Bone marrow (tissue), 2 donors: ENCODE measurements at places on chromosomes 5 and 9.

- no peak for DNase-seq
Measured at GRCh38 chr5:141958113-141958512, at the start of gene PCDH12. Gene PCDH12 (minus strand): TSS chr5:141958202. CDS start chr5:141957851, 351 bp downstream.

DNA sequence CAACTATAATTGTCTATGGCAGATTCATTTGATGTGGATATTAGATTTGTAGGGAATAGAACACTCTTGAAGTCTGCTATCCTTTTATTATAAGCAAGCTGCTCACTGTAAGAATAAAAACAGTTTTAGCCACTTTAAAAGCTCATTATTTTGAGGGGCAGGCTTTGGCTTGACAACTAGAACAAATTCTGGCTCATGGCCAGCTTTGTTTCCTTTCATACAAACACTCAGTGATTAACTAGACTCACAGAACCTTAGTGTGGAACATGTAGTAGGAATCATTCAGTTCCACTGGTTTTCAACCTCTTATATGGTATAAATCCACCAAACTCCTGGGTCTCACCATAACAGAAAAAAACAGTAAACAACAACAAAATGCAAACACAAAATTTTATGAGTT, 27.4 kb upstream of the CEP120 start:
- DNase-seq: no peak

DNA sequence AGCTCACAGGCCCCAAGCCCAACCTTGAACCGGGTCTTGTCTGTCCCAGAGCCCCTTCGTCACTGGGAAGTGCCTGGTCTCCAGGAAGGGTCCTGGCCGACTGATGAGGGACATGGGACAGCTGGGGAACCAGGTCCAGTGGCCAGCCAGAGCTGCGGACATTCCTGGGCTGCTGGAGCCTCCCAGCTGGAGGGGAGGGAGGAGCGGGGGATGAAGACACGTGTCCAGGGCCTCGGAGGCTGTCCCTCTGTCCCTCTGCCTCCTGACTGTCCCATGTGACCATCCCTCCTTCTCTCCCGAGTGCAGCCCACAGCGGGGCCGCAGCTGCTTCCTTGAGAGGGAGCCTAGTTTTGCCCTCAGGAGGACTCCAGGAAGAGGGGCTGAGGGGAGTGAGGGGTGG, 41.7 kb upstream of the UBAC1 start:
- no peak for DNase-seq

GRCh38 chr5:131795879-131796792, 681 bp downstream of the FNIP1 start:
- peak; percentile 62 for DNase-seq

DNA sequence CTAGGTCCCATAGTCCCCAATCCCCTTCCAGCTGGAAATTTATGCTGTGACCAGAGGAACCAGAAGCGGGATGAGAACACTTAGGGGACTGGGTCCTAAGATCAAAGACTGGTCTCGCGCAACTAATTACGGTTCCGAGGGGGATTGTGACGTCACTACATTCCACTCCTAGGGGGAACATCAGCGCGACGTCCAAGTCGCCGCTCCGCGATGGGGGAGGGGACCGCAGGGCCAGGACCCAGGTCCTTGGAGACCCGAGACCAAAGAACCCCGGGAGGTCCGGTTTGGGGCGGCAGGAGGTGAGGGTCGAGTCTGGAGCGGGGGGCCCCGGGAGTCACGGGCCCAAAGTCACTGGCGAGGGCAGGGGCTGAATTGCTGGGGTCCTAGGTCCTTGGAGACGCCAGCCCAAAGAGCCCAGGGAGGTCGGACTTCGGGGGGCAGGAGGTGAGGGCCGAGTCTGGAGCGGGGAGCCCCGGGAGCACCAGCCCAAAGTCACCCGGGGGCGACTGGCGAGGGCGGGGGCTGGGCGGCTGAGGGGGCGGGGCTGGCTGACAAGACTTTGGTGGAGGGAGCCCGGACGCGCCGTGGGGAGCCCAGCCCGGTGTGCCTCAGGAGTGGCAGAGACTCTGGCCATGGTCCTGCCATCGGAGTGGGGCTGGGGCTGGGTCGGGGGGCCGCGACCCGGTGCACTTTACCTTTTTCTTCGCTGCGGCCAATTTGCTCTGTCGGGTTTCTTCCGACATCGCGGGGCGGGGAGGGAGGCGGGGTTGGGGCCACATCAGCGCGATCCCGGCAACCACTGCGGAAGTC, at the start of gene GOLGA2:
GOLGA2 (minus strand) TSS at position 810 of the 810 bp plus-strand sequence; CDS start at position 779, 31 bp downstream.
- DNase-seq: no peak

- DNase-seq: no peak
Measured at GRCh38 chr5:88813805-88814575, 69.0 kb downstream of the MEF2C start.

DNA sequence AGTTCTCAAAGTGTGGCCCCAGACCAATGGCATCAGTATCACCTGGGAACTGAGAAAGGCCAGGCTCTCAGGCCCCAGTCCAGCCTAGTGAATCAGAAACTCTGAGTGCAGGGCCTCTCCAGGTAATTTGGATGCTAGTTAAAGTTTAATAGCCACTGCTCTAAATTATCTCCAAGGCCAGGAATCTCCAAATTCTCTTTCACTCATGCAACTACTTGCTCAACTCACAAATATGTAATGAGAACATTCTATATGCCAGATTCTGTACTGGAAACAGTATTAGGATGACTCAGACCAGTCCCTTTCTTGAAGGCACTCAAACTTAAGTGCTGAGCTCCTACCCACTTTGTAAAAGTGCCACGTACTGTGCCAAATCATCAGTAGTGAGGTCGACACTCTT, 84.6 kb downstream of the PAPPA start:
- no peak for DNase-seq

DNA sequence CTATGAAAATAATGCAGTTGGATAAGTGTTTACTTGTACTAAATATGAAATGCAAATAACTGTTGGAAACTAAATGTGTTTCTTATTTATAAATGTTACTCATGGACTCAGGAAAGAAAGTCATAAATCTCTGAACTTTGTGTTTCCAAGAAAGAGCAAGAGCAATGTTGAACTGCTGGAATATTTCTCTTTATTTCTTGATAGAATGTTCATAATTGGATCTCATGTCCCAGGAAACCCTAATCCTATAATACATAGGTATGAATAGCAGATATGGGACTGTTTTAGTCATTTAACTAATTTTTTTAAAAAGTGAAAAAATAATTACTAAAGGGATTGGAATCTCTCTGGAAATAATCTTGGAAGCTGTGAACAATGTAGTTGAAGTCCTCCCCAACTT, 245.0 kb upstream of the ACTBL2 start:
- no peak for DNase-seq

- no peak for DNase-seq
Measured at GRCh38 chr9:82621447-82621846, 441.5 kb downstream of the RASEF start.

DNA sequence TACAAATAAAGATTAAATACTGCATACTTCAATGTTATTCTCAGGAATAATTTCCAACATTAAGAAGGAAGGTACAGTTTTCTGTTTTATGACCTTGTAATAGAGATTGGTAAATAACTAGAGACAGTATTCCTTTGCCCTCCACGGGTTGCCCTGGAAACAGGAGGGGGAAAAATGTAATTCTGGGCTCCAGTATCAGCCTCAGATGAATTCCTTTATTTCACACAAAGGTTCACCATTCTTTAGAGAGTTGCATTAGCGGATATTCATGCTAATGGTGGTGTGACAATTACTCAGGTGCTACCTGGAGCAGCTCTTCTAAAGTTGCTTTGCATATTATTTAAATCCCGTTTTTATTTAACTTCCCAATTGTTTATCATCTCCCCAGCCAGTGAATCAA, 42.6 kb downstream of the CETN3 start:
- no peak for DNase-seq

DNA sequence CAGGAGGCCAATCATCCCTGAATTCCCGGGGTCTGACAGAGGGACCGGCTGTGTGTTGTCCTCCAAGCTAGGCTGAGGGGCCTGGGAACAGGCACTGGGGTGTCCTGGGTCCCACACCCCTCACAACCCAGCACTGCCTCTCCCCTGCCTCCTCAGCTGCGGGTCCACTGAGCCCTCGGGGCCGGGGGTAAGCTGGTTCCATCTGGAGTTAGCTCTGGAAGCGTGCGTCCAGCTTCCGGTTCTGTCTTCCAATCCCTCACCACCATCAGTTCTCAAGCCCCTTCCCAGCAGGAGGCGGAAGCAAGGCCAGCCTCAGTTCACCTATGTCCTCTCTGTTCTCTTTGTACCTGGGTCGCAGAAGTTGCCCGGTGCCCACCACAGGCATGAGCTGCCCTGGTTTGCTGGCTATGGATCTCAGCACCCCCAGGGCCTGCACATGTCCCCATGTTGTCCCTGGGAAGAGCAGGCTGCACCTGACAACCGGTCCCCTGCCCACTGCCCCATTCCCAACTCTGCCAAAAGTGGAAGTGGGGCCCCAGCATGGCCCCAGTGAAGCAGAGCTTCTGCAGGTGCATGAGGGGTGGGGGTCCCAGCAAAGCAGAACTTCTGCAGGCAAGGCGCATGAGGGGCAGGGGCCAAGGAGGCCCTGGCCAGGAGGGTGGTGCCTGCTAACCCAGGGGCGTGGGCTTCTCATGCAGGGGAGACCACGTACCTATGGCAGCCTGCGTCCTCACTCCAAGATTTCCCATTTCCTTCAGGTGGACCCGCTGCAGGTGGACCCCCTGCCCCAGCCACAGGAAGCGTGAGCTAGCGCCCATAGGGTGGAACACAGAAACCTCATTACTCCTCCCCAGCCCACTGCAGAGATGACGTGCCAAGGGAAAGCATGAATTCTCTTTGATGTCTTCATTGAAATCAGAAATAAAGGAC, 111.9 kb downstream of the ZNF354C start:
- DNase-seq: no peak

DNA sequence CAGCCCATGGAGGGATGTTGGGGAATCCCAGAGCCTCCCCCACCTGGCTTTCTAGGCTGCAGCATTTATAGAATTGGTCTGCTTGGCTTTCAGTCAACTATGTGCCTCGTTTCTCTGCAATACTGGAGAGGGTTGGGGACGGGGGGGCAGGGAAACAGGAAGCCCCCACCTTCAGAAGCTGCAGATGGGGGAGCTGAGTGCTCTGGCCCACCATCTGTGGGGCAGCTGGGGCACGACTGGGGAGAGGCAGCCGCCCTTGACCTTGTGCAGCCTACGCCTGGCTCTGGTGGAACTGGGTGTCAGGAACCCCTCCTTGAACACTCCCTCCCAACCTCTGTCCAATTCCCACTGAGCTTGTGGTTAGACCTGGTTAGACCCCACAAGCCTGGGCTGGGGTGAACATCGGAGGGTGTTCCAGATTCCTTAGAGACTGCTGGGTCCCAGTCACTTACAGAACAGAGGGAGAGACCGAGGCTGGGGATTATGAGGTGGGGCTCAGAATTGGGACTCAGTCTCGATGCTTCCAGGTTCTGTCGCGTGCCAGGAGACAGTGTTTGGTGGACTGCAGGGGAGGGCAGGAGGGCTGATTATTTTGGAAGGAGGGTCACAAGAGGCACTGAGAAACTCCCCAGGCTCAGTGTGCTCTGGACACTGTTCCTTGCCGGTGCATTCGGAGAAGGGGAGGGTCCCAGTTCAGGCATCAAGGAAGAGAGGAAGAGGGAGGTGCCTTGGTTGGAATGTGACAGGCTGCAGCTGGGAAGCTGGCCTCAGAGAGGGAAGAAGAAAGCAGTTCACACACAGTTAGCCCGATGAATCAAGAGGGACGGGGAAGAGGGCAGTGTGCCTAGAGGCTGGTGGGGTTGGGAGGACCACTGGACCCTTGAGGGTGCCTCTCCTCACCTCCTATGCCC, 25.6 kb downstream of the COL27A1 start:
- DNase-seq: no peak

DNA sequence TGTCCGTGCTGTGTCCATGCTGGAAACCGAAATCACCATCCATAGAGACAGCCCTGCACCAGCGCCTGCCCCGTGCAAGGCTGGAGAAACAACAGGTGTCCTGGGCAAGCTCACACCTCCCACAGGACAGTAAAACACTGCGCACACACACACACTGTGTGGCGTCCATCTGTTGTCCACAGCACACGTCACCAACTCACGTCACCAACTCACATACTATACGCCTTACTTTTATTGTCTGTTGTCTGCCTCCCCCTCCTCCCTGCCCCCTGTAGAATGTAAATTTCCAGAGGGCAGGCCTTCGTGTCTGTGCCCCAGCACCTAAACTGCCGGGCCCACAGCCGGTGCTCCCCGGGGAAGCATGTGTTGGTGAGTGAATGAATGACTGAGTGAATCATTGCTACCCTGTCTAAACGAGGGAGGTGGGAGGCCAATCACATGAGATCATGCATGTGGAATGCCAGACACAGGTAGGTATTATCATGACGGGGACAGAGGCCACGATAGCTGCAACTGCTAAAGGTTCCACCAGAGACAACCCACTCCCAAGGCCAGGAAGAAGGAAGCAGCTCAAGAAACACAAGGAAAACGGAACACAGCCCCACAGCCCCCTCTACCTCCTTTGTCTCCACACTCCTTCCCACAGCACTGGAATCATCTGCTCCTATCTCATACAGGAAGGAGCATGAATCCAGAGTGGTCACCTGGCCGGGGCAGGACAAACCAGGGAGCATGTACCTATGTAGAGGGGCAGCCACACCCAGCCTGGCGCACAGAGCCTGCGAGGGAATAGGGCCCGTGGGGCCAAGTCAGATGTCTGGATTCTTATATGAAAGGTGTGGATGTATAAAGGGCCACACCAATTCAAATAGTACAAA, 41.9 kb downstream of the STK10 start:
- DNase-seq: no peak

DNA sequence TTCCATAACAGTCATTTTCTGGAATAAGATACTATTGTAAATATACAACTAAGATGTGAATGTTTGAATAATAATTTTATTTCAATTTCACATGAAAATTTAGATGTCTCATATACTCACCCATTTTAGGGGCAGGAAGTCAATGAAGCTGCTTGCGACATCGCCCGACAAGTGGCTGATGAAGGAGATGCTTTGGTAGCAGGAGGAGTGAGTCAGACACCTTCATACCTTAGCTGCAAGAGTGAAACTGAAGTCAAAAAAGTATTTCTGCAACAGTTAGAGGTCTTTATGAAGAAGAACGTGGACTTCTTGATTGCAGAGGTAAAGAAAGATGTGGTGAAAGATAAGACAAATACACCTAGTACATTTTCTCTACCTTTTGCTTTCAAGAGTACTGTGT, 8.6 kb downstream of the BHMT start:
- no peak for DNase-seq

DNA sequence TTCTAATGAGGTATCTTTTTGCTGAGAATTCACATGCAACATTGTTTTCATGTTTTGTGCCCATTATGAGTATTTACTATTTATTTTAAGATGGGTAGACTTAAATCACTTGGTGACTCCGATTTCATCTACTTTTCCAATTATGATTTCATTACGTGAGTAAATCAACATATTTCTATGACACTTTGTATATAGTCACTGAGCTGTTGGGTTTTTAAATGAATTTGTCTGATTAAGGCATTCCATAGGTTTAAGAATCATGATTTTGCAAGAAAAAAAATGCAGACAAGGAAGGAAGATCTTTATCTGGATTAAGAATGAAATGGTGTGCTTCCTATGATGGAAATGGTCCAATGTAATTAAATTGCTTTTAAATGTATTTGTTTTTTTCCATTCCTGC, 661.9 kb downstream of the ANXA1 start:
- no peak for DNase-seq
